ENCODE measurements at places on chromosomes 3 and 15.

GRCh38 chr15:52804526-52805081 is 14.5 kb upstream of the ONECUT1 start:
- DNase-seq, result no peak

DNA sequence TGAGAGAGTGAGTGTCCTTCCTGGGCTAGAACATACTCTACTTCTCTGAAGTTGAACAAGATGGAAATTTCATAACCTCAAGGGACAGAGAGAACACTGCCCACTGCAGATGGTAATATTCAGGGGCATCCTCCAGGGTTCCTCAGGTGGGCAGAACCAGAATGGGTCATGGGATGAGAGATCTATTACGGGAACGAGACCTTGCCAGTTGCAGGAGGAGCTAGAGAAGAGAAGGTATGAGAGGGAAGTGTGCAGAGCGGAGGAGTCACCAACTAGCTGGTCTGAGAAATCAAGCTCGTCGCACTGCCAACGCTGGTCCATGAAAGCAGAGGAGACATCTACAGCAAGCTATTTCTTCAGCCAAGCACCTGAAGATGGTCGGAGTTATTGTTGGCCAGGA is 184.7 kb downstream of the TJP1 start:
- DNase-seq, result no peak

DNA sequence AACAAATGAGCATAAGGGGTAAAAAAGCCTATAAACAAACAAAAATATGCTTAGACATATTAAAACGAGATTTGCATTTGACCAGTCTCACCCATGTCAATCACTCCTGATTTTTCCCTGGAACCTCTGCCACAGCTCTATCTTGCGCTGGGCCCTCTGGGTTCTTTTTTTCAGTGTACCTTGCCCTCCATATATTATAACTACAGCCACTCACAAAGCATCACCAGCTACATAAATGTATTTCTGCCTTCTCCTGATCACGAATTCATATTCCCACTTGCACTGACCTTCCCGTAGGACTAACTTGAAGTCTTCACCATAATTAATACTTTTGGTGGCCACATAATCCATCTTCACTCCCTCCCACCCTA is 395.6 kb upstream of the ROBO2 start:
- no peak for DNase-seq

GRCh38 chr15:98698792-98699191 is 50.5 kb downstream of the IGF1R start:
- no peak for DNase-seq

DNA sequence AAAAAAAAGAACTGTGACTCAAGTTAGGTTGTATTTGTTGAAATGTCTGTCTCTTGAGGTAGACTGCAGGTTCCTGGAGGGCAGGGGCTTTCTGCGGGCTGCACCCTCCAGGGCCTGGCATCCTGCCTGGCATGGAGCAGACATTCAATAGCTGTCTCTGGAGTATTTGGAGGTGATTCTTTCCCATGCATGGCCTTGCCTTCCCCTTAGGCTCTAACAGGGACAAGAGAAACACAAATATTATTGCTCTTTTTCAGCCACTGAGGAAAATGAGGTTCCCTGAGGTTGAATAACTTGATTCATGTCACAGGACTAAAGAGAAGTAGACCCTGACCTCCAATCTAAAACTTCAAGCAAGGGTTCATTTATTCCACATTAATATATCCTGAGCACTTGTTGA is 18.6 kb upstream of the FLNB start:
- no peak for DNase-seq

Measured in NCI-H2081 treated with DMSO at 0.1 percent for 48 hours (cell line).